Stimulated activated CD8-positive, alpha-beta memory T cell treated with anti-CD3 and anti-CD28 coated beads, Interleukin-12 subunit alpha, Interleukin-12 subunit beta, amount 100 ng/mL, for 1 hour (primary cell): ENCODE measurements at places on chromosomes 12 and 14.

DNA sequence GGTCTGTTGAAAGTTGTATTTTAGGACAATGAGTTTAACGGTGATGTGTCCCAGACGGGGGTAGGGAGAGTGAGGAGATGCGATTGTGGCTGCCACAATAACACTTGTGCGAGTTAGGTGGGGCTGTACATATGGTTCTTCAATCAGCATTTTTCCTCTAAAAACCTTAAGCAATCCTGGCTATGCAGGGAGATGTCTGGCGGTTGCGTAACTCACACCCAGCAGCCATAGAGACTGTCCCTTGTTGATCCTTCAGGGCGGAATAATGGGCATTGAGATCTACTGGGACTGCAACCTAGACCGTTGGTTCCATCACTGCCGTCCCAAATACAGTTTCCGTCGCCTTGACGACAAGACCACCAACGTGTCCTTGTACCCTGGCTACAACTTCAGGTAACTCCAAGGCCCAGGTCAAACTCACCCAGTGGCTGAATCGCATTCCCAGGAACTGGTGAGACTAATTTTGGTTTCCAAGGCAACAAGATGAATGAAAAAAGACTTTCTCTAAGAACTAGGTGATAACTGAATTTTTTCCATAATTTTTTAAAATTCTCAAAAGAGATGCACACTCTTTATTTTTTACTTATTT, 34.6 kb downstream of the P2RX7 start:
- DNase-seq: no peak

DNA sequence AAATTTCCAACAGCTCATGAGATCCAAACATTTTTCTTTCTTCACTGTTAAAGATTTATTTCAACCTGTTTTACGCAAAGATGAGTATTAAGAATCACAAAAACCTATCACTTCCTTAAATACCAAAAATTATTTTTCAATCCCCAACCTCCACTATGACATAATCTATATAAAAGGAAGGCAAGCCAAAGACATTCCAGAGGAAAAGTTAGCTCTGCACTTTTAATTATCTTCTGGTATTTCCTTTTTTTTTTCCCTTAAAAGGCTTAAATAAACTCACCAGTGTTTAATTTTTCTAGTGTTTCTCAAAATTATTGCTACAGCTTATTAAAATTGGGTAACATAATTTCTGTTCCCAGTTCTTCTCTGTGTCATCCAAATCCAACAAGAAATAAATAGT, 75.9 kb downstream of the BMP4 start:
- DNase-seq: no peak

DNA sequence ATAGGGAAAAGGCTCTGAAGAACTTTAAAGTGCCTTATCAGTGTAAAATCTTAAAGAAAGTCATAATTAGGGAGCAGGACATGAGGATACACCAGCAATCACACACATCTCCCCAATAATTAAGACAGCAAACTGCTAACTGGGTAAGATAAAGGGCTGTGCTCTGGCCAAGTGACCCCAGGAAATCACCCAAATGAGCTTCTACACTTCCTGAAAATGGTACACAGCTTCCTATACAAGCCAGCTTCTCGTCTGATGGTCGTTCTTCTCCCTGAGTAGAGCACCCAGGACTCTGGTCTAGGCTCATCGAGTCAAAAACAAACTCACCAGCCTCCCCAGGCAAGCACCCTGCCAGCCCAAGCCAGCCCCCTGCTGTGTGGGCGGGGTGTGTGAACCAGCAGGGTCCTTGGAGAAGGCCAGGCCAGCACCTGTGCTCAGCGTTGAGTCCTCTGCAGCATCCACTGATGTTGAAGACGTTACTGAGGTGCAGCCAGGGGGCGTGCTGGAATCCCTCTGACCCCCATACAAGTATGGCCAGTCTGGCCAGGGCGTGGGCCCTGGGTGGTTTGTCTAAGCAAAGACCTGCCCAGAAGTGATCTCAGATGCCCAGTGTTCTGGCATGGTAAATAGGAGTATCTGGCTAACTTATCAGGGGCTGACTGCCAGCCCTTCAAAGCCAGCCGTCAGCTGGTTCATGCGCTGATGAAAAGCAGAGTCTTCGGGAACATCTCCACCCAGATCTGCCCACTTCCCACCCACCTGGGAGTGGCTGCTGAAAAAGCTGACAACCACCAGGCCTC, 41.4 kb downstream of the ACTN1 start:
- no peak for DNase-seq

DNA sequence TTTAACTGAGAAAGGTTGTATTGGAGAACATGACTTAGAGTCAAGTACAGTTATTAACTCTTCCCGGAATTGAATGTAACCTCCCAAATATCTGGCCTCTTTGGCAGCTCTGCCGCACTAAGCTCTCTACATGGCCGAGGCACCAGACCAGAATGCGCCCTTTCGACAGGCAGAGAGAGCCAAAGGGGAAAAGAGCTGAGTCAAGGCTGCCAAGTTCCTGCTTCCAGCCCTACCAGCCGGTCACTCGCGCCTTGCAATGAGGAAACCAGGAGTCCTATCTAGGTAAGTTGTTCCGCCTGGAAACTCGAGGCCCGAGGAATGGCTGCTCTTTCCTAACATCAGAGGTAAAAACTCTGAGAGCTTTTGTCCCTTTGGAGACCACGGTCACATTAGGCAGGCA, 172.2 kb downstream of the BRMS1L start:
- no peak for DNase-seq

GRCh38 chr12:51531284-51531977, 59.6 kb upstream of the SCN8A start:
- no peak for DNase-seq

DNA sequence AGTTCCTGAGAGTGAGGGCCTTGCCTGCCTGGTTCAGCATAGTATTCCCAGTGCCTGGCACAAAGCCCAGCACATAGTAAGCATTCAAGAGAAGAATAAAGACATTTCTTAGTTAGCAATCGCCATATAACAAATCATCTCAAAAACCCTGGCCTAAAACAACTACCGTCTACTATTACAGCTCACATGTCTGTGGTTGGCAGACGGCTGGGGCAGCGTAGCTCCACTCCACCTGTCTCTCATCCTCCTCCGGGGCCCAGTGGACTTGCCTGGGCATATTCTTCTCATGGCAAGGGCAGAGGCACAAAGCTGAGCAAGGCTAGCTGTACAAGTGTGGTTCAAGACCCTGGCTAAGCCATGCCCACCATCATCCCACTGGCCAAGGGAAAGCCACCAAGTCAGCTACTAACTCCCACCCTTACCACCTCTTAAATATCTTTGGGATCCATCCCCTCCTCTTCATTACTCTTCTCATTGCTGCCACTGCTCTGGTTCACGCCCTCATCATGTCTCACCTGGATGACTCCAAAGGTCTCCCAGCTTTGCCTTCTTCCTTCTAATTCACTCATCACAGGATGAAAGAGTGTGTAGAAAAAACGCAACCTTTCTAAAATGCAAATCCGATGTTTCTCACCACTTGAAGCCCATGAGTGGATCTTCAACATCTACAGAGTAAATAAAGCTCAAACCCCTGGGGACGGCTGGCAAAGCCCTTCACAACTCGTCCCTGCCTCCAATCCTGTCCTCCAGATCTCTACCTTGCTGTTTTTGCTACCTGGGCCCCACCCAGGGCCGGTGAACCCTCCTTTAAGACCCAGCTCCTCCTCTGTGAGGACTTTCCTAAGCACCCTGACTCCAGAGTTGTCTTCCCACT, 10.4 kb downstream of the TMEM229B start:
- DNase-seq: no peak

DNA sequence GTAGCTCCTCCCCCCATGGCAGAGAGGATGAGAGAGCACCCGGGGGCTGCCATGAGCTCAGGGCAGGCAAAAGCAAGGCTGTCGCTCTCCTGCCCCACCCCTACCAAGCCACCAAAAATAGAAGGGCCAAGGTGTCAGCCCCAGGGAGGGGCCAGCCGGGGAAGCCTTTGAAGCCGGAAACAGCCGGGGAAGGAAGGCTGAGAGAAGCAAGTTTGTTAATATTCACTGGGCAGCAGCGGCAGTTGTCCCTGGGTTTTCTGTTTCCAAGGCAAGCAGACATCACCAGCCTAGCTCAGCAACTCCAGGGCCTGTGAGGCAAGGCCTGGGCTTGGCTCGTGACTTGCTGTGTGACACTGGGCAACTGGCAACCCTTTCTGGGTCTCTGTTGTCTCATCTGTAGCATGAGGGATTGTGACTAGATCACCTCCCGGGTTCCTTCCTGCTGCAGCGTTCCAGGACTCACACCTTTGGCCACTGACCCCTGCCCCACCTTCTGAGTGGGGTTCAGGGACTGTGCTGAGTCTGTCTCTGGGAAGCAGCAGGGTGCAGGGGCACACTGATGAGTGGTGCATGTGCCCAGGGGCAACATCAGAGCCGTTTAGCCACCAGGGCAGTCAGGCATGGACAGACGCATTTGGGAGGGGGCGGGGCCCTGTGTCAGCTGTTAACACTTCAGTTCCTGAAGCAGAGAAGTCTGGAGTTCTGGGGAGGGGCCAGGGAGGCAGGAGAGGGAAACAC, 24.3 kb downstream of the SYNDIG1L start:
- peak; percentile 29 for DNase-seq

GRCh38 chr12:31578632-31579031, 12.3 kb downstream of the DENND5B start:
- DNase-seq: no peak

DNA sequence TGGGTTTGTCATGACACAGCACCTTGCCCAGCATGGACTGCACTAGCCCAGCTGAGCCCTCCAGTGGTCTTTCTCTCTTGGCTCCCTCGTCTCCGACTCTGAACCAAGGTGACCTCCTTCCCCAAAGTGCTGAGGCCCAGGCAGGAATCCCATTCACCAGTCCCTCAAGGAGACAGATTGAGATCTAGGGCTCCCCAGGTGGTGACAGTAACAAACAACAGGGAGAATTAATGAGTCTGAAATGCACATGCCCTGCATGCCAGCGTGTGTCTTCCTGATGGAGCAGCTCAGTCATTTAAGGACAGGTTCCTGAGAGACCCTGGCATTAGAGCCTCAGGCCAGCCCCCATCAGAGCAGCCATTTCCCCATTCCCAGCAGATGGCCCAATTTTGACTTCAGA, 51.4 kb upstream of the OAS1 start:
- no peak for DNase-seq

DNA sequence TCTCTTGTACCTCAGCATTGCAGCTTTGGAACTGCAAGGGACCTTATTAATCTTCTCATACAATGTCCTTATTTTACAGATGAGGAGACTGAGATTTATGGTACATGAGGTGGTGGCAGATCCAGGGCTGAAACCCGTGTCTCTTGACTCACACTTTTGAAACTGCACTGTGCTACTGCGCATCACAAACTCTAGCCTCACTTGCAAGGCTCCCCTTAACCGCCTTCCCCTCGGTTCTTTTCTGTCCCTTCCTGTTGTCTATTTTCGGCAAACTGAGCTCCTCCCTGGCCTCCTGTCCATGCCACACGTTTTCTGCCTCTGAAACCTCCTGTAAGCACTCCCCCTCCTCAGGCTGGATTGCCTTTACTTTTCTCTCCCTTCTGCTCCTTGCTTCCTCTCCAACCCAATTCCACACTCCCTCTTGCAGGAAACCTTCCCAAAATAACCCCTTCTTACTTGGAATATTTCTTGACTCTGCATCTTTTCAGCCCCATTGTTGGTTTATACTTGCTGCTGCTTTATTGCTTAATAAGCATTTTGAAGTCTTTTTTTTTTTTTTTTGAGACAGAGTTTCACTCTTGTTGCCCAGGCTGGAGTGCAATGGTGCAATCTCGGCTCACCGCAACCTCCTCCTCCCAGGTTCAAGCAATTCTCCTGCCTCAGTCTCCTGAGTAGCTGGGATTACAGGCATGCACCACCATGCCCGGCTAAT, 72.4 kb upstream of the CISTR start:
- no peak for DNase-seq

- no peak for DNase-seq
These were observed 125.6 kb downstream of the PIWIL1 start for GRCh38 chr12:130463275-130463658.

- DNase-seq: no peak
These were observed 136.0 kb downstream of the TSPAN9 start for GRCh38 chr12:3213188-3213587.

DNA sequence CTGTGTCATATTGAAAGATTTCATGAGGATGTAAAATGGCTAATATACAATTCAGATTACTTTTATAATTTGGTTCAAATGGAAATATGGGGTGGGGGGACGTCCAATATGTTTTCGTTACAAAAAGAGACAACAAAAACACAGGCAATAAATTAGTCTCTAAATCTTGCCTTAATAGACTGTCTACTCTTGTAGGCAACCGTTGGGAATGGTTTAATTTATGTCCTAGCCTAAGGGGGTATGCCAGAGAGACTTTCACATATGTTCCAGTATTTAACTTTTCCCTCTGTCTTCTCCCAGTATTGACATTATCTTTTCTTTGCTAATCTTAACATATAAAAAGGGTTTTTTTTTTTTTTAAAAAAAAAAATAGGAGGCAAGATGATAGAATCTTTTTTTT, 41.5 kb upstream of the LIN7A start:
- DNase-seq: no peak

DNA sequence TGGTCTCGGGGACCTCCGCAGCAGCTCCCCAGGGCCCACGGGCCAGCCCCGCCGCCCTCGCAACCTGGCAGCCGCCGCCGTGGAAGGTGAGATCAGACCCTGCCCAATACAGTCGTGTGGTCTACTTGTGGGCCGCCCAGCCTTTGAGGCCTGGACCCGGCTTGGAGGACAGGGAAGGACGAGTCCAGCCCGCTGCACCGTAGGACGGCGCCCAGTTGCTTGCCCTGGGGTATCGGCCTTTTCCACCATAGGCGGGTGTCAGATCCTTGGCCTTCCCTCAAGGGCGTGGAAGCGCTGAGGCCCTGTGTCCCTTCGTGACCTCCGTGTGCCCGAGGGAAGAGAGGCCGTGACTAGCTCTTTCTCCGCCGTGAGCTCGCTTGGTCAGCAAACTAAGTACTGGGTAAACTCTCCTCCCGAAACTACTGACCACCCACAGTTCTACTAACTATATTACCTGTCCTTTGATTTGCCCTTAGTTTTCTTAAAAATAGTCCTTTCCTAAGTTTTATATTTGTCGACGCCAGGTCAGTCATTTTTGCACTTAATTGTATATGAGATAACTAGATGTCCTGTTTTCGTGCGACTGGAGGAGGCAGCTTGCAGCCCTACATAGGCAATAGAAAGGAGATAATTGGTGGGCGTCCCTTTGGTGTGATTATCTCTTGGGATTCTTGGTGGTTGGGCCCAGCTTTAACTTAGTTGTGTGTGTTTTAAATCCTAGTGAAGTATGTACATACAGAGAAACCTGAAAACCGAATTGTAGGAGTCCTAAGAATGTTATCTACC, 757 bp downstream of the SLC25A3 start:
- no peak for DNase-seq

DNA sequence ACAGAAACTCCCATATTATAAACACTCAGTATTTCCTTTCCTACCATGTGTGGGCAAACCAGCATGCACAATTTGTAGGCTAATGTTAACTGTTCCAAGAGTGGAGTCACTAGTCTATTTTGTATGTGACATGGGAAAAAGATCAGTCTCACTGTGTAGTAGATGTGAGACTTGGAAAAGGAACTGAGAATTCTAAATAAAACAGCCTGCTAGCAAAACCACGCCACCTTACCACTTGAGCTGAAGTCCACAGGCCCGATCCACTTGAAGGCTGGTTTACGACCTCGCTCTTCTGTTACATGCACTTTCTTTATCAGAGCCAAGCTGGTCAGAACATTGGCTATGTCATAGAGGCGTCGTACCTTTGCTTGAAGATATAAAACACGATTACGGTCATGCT, 22.5 kb downstream of the E2F7 start:
- no peak for DNase-seq
